Spinal cord (tissue), 10 donors: ENCODE measurements at places on chromosomes 13 and 19. TPM values are rescaled to one million over a fixed set of nuclear protein-coding genes. Genes with fewer than 3 reads are reported as not detected.

Gene WASF3
- total RNA-seq: 45.5 TPM

Gene CEACAM3
- 1.9 TPM for total RNA-seq

Gene LGALS4
- 0.89 TPM for total RNA-seq

Gene RASGRP4
- 1.2 TPM for total RNA-seq

Gene NLRP5
- not detected for total RNA-seq

Gene OVOL3
- total RNA-seq: not detected

Gene NMRK2
- 0.28 TPM for total RNA-seq

Gene ELSPBP1
- not detected for total RNA-seq

Gene DAND5
- total RNA-seq: 0.28 TPM

Gene SOX1
- 0.99 TPM for total RNA-seq

Gene LILRB4
- 4.9 TPM for total RNA-seq

Gene GYS1
- total RNA-seq: 30.9 TPM

Gene AP2S1
- 141 TPM for total RNA-seq

Gene CCDC70
- not detected for total RNA-seq

Gene PGLYRP1
- not detected for total RNA-seq

Gene ZNF470
- total RNA-seq: 13.5 TPM

Gene GFY
- not detected for total RNA-seq

Gene GPC6
- 68.8 TPM for total RNA-seq

Gene EFNA2
- total RNA-seq: 2.1 TPM

Gene PLIN5
- 2.8 TPM for total RNA-seq

Gene DKKL1
- 3.4 TPM for total RNA-seq

Gene IL4I1
- total RNA-seq: 0.30 TPM

Gene HPN
- total RNA-seq: 0.50 TPM

Gene GARIN5A
- total RNA-seq: 4.2 TPM

Gene ZNF98
- 0.99 TPM for total RNA-seq

Gene SYNGR4
- total RNA-seq: not detected

Gene DNM2
- total RNA-seq: 59.2 TPM

Gene PSPC1
- total RNA-seq: 80.9 TPM

Gene UBE2L5
- total RNA-seq: not detected

Gene NLRP11
- total RNA-seq: not detected

Gene KCTD4
- 2.1 TPM for total RNA-seq

Gene SYT3
- 21.8 TPM for total RNA-seq

Gene KCNN1
- 14.0 TPM for total RNA-seq

Gene SHFL
- total RNA-seq: 35.3 TPM

Gene SYCN
- total RNA-seq: not detected

Gene HNRNPUL1
- total RNA-seq: 64.3 TPM

Gene KLK2
- total RNA-seq: 0.06 TPM

Gene MPV17L2
- total RNA-seq: 10.4 TPM
